ENCODE measurements at places on chromosomes 2 and 18.

DNA sequence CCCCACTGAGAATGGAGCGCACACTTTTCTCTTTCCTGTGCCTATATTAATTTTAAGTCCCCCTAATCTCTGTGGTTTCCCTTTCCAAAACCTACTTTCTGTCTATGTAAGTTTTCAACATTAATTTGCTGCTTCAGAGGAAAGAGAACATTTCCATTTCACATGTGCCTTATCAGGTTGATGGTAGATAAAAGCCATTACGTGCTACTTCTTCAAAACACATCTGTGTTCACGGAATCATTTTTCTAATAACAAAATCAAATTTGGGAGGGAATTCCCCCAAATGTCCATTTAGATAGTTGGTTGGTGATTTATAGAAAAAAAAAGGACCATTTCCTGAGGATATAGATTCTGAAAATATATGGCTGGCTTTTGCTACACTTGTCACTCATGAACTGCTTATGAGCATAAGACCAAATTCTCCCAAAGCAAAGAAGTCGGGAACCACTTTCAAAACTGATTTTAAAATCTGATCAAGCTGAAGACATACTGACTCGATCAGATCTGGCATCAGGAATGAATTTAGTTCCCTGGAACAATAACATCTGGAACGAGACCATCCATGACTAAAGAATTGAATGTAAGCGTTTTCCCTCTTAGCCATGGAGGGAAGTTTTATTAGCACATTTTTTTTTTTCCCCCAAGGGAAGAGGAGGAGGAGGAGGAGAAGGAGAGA, 8.2 kb downstream of the PTGR3 start:
- no peak for DNase-seq

- no peak for DNase-seq
These were observed 54.8 kb downstream of the SYT4 start for GRCh38 chr18:43222501-43222900.

GRCh38 chr2:45192481-45192880, 183.2 kb upstream of the SIX2 start:
- no peak for DNase-seq

DNA sequence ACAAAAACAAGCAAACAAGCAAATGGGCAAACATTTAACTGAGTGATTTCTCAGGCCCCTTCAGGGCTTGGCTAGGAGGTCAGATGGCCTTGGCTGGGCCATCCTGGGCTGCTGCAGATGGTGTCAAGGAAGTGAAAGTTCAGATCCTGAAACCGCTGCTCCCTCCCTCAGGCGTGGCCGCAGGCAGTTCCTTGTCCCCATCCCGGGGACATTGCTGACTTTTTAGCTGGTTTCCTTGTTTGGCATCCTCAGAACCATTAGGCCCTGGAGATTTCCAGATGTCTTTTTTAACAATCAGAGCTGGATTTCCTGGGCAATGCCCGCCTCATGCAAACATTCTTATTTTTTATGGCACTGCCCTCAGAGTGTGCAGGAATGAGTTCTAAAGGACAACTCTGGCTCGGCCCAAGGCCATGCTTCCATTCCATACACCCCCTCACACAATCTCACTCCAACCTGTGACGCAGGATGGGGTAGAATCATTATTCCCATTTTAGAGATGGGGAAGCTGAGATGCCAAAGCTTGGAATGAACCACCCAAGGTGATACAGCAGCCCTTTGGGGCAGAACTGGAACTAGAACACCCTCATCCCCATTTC, 86.1 kb upstream of the ZCCHC2 start:
- DNase-seq: no peak

- no peak for DNase-seq
These were observed 285.4 kb downstream of the ZNF521 start for GRCh38 chr18:25066516-25066915.

- DNase-seq: no peak
These were observed 82.8 kb upstream of the CDCA7 start for GRCh38 chr2:173271825-173272224.

DNA sequence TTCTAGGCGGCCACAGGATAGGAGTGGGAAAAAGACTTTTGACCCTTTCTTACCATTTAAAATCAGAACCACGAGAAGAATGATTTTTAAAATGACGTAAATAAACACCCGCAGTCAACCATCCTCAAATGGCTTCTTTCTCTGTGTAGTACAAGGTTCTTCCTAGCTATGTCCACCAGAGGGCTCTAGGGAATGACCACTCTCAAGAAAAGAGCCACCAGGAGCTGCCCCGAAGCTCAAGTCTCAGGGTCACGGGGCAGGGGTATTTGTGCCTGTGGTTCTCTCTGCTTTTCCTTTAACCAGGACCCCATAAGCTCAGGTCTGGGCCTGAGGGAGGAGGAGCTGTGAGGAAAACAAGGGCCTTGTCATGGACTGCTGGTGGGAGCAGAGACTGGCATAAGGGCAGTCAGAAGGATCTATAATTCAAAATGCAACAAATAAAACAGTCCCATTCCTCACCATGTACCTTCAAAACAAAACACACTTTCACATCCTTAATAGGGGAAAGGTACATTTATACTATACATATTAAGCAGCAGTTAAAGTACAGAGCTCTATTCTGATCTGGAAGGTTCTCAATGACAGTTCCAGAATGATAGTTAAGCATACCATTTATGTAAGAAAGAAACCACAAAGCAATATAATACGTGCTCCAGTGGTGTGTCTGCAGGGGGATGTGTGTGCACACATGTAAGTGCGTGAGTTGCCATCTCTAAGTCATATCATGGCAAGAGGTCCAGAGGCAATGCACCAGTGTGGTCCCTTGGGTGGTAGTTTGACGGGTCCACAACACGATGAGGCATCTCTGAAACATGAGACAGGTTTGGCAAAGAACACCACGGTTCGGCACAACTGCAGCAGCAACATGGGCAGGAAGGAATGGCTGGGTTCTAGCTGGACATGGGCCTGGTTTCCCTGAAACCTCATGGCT, 18.6 kb downstream of the LYPD1 start:
- no peak for DNase-seq
